ENCODE measurements at places on chromosomes 2 and 18. TPM values are rescaled to one million over a fixed set of nuclear protein-coding genes. Genes with fewer than 3 reads are reported as not detected.

Gene ERICH2
- total RNA-seq, result not detected

Gene ZNF521
- 16.3 TPM for total RNA-seq

Gene SAG
- not detected for total RNA-seq

Gene IL1R1
- 157 TPM for total RNA-seq

Gene LRP2
- not detected for total RNA-seq

- no peak for DNase-seq
These were observed 36.6 kb downstream of the SPRED2 start for GRCh38 chr2:65395621-65396347.

DNA sequence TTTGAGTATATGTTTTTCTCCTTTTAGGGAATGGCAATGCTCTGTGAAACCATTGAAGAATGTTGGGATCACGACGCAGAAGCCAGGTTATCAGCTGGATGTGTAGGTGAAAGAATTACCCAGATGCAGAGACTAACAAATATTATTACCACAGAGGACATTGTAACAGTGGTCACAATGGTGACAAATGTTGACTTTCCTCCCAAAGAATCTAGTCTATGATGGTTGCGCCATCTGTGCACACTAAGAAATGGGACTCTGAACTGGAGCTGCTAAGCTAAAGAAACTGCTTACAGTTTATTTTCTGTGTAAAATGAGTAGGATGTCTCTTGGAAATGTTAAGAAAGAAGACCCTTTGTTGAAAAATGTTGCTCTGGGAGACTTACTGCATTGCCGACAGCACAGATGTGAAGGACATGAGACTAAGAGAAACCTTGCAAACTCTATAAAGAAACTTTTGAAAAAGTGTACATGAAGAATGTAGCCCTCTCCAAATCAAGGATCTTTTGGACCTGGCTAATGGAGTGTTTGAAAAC, 82.3 kb downstream of the ACVR2A start:
- no peak for DNase-seq

- DNase-seq, result no peak
These were observed 47.7 kb downstream of the SRD5A2 start for GRCh38 chr2:31533036-31533435.

DNA sequence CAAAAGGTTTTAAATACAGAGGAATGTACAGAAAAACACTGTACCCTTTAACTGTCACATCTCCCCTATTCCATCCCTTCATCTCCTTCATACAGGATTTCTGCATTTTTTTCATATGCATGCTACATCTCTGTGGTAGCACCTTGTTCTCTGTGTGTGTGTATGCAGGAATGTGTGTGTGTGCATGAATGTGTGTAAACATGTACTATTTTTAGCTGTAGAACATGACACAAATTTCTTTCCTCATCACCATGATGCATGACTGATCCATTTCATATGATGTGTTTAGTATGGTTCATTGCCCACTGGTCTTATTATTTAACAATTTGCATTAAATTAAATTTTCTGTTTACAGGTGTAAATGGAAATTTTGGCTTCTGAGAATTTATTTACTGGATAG, 21.5 kb upstream of the ZEB2 start:
- DNase-seq, result no peak

DNA sequence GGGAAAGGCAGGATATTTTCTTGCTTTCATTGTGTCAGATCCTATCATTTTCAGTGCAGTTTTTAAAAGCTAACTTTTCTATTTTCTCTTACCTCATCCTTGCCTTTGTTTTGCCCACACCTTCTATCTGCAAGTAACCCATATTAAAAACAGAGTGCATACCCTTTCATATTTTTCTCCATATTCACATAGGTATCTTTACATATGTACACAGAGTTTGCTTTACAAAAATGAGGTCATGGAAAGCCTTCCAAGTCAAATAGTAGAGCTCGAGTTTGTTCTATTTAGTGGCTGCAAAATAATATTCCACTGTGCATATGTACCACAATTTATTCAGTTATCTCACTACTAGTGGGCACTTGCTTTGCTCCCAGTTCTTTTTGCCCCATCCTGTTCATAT, 3.9 kb upstream of the DHRS9 start:
- DNase-seq, result no peak

GRCh38 chr2:142521492-142521891, 356.0 kb upstream of the KYNU start:
- DNase-seq, result no peak

DNA sequence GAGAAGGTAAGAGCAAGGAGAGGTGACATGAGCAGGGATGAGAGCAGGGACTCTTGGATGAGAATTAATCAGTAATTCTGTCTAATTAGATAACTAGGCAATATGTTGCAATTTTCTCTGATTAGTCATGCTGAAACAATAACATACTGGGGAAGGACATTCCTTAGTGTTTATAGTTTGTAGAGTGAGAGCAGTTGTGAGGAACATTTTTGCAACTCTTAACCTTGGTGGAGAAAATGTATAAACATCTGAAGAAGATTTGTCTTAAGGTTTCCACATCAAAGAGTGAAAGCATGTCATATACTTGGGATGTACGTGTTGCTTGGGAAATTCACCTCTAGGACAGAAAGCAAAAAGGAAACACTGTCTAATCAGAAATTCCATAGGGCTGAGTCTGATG, 955.4 kb upstream of the FANCL start:
- DNase-seq, result no peak

- DNase-seq, result no peak
These were observed 88.3 kb downstream of the NRP2 start for GRCh38 chr2:205770577-205770976.

DNA sequence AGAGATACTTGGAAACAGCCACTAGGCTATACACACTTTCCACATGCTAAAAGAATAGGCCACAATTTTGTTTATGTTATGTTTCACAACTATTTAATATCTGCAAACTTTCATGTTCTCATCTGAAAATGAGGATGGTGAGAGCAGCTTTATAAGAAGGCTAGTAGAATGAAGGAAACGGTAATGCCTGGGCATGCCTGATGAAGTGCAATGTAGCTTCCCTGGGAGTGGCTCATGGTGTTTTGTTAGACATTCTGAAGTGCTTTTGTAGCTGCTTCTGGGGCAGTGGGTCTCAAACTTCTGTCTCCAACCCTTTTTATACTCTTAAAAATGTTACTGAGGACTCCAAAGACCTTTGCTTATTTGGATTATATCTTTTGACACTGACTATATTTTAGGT, 193.3 kb upstream of the VWC2L start:
- DNase-seq, result no peak

GRCh38 chr2:67600946-67601345, 203.8 kb downstream of the ETAA1 start:
- no peak for DNase-seq

DNA sequence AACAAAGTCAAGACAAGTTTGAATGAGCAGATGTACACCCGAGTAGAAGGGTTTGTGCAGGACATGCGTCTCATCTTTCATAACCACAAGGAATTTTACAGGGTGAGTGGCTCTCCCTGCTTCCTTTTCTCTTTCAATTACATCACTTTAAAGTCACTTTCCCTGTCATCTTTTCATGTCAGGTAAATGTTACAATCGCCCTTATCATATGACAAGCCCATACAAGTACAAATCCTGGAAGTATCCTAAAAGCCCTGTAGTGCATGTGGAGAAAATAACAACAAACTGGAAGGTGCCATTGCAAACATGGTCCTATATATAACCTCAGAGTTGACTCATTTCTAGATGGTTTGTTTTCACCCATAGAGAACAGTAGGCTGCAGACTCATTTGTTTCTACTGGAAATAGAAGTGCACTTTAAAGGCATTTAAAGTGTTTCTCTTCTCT, 126.0 kb downstream of the SP100 start:
- no peak for DNase-seq

- no peak for DNase-seq
These were observed 56.0 kb downstream of the ABCG8 start for GRCh38 chr2:43894743-43895142.

- DNase-seq, result no peak
These were observed 217.0 kb downstream of the CMPK2 start for GRCh38 chr2:6648596-6649247.

GRCh38 chr2:120469426-120469825, 123.5 kb downstream of the INHBB start:
- DNase-seq, result no peak

DNA sequence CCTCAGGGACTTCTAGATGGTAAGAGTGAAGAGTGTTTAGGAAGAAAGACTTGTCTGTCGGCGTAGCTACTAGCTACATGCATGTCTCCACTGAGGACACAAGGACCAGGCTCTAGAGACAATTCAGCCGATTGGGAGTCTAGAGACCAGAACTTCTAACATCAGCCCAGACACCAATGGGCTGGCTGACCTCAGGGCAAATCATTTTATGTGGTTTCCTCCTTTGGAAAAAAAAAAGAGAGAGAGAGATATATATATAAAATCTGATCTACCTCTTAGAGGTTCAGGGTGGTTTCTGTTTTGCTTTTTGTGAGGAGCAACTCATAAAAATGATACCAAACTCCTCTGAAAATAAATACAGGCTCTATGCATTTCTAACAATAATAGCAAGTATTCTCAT, 212.8 kb downstream of the BCL2 start:
- no peak for DNase-seq

GRCh38 chr2:85785027-85785822, 31.4 kb downstream of the ATOH8 start:
- no peak for DNase-seq

DNA sequence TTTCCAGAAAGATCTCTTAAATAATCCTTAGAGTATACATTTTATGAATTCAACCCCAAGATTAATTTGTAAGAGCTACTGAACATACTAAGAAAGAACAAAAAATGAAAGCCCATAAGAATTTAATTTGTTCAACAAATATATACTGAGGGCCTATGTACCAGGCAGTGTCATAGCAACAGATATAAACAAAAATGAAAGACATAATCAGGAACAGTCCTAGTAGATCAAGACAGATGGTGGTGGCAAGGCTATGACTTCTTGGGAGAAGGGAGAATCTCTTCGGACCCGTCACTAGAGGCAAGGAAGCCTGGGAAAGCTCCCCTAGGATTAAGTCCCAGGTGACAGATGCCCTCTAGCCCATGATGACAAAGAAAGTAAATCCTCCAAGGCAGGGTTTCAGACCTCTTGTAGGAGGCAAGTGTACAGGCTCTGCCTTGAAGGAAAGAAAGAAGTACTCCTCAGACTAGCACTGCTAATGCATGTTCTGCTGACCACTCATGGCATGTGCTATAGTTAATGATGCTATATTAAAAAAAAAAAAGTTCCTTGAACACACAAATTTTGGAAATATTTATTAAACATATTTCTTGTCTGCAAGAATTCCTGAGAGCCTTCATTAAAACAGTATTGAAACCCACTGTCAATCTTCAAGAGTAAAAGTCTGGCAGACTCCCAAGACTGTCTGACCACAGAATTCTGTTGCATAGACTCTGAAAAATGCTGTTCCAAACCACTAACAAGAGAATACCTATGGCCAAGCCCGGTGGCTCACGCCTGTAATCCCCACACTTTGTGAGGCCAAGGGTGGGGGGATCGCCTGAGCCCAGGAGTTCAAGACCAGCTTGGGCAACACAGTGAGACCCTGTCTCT, 31.5 kb downstream of the NOL10 start:
- no peak for DNase-seq

DNA sequence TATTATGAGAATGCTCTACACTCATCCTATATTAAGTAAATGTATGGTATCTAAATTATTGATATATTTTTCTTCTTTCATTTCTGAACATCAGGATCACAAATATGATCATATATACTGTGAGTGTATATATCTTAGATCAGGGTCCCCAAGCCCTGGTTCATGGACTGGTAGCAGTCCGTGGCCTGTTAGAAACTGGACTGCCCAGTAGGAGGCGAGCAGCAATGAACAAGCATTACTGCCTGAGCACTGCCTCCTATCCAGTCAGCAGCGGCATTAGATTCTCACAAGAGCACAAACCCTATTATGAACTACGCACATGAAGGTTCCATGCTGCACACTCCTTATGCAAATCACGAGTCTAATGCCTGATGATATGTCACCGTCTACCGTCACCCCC, 1247.1 kb upstream of the NXPH2 start:
- no peak for DNase-seq

DNA sequence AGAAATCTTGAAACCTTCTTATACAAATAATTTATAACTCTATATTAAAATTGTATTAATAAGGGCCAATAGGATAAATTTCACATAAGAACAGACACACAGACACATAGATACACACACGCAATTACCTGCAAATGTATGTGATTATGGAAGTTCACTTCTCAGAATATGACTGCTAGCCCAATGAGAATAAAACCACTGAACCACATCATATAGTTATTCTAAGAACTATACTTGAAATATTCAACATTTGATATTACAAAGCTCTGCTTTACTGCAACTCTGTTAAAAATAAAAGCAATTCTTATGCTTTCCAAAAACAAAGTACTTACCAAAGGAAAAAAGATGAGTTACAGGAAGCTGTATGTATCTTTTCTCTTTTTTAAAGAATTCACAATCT, 51.1 kb downstream of the PGAP1 start:
- DNase-seq, result no peak

DNA sequence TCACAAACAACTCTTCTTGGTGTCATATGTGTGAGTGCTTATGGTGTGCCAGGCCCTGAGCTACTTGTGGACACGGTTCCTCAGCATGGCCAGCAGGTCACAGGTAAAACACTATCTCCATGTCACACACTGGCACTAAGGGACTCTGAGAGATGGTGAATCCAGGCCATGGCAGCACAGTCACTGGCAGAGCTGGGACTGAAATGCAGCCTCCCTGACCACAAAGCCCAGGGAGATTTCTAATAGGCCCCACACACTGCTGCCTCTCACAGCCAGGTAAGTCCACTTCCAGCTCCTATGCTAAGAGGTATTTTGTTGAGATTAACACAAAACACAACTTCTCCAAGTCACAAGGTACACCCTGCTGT, 92.0 kb downstream of the ACTR2 start:
- peak; percentile 72 for DNase-seq

DNA sequence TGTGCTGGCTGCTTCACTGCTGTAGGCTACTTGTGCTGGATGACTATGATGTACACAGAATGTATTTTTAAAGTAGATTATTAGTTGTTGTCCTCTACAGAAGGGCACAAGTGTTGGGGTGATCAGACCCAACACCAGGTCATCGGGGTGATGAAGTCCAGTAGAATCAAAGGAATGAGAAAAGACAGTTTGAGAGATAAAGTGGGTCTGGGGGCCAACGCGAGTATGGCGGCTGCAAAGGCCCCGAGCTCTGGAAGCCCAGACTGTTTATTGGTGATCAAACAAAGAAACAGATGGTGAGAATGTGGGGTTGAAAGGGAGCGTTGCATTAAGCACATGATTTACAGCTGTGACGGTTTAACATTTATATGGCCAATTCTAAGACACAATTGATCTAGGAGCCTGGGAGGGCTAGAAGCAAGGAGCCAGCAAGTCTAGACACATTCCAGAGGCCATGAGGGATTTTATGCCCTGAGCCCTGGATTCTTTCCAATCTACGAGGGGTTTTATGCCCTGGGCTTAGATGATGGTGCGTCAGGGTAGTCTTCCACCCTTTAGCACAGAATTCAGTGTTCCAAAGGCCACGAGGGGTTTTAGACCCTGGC, 153.5 kb downstream of the AGPS start:
- no peak for DNase-seq

DNA sequence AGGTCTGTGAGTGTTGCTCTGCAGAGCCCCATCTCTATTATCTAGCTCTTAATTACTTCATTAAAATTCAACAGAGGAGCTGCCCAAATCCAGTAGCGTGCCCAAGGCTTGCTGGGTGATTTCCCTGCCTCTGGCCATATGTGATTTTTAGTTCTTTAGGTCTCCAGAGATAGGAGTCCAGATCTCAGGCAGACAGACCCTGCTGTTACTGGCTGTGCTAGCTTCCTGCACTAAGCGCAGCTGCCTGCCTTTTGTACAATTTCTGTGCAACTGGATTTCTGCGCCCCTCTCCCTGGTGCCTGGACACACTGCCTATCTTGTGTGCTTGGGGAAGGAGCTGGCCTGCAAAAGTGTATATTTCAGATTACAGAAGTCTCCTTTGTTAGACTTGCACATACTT, 136.5 kb downstream of the TDRD15 start:
- peak; percentile 53 for DNase-seq
